Stimulated activated CD4-positive, alpha-beta T cell treated with anti-CD3 and anti-CD28 coated beads, Interleukin-1b, Interleukin-23, amount 100 ng/mL, for 1 hour (primary cell): ENCODE measurements at places on chromosomes 4 and X.

- DNase-seq, result no peak
Observed at GRCh38 chr4:89737888-89738287, 99.1 kb downstream of the SNCA start.

DNA sequence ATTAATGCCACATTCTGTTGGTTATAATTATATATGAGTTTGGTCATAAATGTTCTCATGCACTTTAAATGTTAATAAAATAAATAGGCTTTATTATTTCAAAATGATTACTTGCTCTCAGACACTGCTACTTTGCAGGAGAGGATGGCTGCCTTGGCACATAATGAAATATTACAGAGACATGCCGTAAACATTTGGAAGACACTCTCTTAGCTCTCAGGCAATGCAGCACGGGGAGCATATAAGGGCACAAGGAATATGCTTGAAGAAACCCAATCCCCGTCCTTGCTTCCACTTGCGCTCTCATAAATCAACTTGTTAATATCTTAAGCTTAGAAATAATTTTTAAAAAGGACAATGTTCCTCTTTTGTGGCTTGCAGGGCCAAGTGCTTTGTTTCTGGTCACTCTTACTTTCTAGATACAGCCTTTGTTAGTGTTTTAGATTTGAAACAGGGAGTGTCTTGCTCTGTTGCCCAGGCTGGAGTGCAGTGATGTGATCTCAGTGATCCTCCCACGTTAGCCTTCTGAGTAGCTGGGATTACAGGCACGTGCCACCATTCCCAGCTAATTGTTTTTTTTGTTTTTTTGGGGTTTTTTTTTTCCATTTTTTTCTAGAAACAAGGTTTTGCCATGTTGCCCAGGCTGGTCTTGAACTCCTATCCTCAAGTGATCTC is 445.0 kb downstream of the SPRY1 start:
- DNase-seq, result no peak

- no peak for DNase-seq
Observed at GRCh38 chr4:12472087-12472486, 1012.1 kb downstream of the RAB28 start.

- DNase-seq, result no peak
Observed at GRCh38 chrX:7170898-7171297, 22.9 kb upstream of the PUDP start.

GRCh38 chr4:47484168-47484567 is 907 bp upstream of the ATP10D start:
- no peak for DNase-seq

GRCh38 chr4:80197601-80198440 is 518 bp downstream of the PRDM8 start:
- DNase-seq, result no peak

- no peak for DNase-seq
Observed at GRCh38 chrX:84046403-84046984, 141.5 kb downstream of the RPS6KA6 start.

- DNase-seq, result no peak
Observed at GRCh38 chr4:4666187-4666586, 124.3 kb upstream of the STX18 start.

GRCh38 chr4:25440478-25441030 is 63.5 kb downstream of the ANAPC4 start:
- DNase-seq, result no peak

- no peak for DNase-seq
Observed at GRCh38 chr4:136651932-136652331, 880.4 kb downstream of the PCDH18 start.

DNA sequence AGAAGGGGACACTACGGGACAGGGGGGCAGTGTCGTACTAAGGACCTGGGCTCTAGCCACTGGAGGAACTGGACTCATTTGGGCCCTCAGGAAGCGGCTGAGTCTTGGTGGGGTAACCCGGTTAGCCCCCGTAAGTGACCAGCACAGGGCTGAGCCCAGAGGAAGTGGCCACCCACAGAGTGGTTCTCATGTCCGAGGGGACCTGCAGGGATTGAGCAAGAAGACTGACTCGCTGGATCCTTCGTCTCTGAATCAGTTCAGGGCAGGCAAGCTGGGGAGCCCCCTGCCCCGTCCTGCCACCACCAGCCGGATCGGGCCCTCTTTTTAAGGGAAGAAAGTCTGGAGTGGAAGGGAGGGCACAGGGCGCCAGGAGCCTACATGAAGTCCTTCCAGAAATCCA is 719 bp upstream of the BGN start:
- DNase-seq, result no peak

GRCh38 chrX:151538190-151539122 is 25.0 kb upstream of the PASD1 start:
- DNase-seq, result no peak

GRCh38 chrX:127457161-127457560 is 595.0 kb downstream of the ACTRT1 start:
- no peak for DNase-seq

DNA sequence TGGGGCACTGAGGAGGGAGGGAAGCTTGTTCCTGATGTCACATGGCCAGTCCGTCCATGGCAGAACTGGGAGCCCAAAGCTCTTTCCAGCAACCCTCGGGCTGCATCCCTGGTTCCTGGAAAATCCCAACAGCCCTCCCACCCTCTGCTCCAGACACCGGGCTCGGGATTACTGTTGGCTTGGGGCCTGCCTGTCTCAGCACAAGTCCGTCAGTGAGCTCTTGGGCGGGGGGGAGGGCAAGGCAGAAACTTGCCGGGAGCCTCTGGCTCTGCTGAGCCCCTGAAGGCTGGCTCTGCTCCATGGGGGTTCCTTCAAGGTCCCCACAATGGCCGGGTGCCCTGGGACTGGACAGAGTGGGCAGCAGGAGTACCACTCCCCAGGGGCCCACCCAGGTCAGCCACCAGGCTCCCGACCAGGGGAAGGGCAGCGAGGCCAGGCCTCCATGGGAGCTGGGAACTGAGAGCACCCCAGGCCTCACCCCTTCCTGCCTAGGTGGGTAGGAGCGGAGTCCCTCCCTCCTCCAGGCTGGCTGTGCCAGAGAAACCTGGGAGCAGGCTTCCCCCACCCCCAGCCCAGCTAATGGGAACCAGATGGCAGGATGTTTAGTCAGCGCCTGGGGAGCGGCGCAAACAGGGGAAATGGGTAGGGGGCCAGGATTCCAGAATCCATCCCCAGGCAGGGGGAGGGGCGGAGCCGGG is 6.4 kb upstream of the HAUS7 start:
- DNase-seq, result no peak

DNA sequence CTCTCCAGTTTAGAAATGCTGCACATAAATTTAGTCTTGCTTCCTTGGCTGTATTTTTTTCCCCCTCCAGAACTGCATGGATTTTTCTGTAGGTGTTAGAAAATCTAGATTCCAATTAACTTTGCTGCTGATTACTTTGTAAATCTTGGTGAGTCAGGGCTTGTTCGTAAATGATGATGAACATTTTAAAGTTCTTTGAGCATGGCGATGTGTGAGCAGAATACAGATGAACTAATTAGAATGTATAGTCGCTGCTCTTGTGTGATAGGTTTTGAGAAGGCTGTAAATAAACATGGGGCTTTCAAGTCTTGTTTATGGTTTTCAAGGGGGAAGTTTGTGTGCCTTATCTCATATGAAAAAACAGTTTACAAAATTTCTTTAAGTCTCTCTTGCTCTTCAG is 23.3 kb downstream of the LIMCH1 start:
- no peak for DNase-seq

DNA sequence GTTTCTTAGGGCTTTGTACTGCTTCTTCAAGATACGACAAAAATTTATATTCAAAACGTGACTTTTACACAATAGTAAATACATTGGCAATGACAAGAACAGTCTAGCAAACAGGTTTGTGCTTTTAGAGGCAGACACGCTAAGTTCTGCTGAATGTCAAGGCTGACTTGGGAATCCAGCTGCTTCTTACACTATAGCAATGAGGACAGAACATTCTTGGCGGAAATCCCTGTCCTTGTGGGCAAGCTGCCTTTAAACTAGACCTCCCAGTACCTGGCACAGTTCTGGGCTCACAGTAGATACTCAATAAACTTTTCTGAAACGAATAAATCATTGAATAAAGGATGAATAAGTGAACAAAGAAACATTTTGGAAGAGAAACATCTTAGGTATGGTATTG is 148.2 kb downstream of the RASL11B start:
- no peak for DNase-seq

DNA sequence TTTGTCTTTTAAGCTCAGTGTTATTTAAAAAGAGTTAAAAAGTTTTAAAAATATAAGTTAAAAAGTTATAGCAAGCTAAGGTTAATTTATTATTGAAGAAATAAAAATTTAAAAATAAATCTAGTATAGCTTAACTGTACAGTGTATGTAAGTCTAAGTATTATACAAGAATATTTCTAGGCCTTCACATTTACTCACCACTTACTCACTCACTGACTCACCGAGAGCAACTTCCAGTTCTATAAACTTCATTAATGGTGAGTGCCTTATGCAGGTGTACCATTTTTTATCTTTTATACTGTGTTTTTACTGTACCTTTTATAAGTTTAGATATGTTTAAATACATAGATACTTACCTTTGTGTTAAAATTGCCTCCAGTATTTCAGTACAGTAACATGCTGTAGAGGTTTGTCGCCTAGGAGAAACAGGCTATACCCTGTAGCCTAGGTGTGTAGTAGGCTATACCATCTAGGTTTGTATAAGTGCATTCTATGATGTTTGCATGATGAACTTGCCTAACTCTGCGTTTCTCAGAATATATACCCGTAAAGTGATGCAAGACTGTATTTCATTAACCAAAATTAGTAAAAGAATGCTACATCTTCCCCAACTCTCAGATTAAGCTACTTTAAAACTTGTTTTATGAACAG is 202.9 kb downstream of the CFAP299 start:
- DNase-seq, result no peak

- DNase-seq, result no peak
Observed at GRCh38 chr4:26023203-26023972, 109.4 kb downstream of the SMIM20 start.

DNA sequence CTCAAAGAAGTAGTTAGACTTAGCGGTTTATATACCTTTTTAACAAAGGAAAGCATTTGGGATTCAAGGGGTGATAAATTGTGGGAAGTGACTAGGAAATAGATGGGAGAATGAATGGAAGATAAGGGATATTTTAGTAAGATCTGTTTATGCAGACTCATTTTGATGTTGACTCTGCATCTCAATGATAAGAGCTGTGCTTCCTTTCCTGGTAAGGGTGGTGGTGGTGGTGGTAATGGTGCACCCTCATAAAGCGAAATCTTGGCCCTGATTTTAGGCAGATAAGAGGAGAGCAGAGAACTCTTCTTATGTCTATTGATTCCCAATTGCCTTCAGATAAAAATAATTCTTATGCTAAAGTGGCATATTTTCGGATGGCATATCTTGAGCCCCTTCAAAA is 197.1 kb downstream of the SPRY1 start:
- DNase-seq, result no peak

DNA sequence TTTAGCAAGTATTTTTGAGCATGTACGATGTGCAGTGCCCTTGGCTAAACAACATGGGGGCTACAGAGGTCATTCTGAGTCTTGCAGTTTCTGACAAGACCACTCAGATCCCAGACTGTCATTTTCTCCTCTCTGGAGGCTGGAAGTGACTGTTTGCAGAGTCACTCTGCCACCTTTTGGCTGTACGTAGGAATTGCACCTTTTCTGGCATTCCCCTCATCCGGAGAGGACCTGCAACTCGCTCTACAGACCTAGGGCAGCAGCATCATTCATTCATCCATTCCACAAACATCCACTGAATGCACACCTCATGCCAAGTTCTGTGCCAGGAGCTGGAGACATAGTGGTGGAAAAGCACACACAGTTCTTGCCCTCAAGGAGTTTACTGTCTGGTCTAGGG is 160.4 kb upstream of the GPR101 start:
- DNase-seq, result peak; percentile 0

GRCh38 chrX:137945470-137945869 is 379.5 kb downstream of the ZIC3 start:
- no peak for DNase-seq

- no peak for DNase-seq
Observed at GRCh38 chr4:146959692-146960091, 14.0 kb upstream of the TTC29 start.

DNA sequence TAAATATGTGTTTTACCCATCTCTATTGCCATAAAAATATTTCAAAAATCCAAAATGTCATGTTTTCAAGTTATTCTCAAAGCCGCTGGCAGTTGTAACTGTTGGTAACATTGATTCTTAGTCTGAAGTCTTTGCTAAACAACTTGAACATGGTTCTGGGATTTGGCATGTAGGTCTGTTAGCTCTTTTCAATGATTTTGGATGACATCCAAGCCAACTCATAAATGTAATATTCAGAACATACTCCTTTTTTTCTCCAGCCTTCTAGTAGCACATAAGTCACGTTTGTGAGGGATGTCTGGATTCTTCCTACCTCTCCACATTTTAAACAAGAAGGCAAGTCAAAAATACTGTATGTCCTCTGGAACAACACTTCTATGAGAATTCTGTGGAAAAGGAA is 305.3 kb downstream of the PRR32 start:
- DNase-seq, result no peak
